GM19239 (cell line): ENCODE measurements at places on chromosomes 6 and 20.

DNA sequence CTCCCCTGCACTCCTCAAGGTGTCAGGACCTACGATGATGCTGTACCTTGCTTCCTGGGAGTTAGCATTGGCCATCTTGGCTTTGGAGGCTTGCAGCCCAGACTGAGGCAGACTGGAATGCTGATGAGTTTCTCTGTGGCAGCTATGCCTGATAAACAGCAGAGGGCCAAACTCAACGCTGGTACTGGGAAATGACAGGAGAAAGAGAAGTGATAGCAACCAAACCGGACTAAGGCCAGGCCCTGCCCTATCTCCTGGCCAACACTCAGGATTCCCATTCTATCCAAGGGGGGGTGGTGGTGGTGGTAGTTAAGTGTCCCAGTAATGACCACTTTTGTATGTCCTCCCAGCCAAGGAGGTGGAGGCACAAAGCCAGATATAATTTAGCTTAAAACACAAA is 90.0 kb upstream of the DTNBP1 start:
- no peak for DNase-seq

DNA sequence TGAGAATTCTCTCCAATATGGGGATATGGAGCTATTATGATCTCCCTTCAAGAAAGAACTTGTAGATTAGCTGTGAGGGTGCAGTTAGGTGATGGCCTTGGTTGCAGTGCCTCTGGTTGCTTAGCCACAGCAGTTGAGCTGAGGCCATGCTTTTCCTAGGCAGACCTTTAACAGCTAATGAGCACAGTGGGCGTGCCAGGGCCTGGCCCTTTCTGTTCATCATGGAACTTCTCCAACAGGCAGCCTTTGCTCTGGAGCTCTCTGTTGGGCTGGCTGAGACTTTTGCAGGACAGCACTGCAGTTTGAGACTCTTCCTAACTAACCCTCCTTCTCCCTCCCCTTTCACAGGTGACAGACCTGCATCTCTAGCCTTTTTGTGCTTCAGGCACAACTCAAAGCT is 39.7 kb upstream of the TMEM170B start:
- no peak for DNase-seq

DNA sequence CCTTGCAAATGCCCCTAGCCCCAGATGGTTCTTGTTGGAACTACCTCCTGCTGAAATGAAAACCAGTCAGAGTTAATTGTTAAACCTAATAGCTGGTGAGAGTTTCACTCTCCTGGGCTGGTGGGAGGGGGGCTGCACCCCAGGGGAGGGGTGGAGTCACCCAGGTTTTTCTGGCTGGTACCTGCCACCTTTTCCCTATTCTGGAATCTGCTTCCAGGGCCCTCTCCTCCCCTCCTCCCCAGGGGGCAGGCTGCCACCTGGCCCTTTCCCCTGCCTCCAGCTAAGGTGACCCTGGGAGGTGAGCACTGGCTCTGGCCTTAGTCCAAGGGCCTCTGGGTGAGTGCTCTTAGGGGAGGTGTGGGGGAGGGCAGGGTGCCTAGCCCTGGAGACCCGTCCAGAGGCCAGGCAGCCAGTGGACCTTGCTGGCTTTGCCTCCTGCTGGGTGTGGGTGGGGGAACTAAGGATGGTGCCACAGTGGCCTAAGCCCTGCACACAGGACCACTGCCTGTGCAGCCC is 48.8 kb upstream of the EPB41L1 start:
- no peak for DNase-seq

DNA sequence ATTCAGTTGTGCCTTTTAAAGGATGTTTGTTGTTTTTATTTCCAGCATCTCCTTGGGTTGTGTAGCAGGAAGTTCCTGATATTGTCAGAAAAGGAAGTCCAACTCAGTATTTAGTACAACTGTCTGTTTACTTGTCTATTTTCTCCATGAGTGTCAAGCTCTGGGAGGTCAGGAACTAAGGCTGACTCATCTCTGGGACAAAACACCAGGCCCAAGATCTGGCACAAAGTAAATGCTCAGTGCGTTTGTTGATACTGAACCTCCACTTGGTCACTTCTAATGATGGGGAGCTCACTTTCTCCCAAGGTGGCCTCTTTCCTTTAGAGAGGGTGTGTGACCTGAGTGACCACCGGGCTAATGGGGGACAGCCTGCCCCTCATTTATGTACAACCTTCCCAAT is 12.6 kb upstream of the PIGU start:
- DNase-seq, result no peak

- no peak for DNase-seq
Measured at GRCh38 chr6:120965814-120966213, 368.5 kb downstream of the TBC1D32 start.

DNA sequence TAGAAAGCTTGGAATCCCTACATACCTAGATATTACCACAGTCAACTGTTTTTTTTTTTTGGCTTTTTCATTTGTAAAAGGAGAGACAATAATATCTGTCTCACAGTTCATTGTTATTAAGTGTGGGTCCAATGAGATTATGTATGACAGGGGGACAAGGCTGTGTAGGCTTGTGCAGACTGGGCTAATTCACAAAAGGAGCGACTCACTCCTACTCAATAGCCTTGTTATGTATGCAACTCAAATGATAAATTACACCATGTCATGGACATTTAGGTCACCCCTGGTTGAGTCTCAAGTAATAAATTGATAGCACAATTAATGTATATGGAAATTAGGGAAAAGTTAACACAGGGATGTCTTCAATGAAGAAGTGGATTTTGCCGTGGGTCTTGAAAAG is 208.2 kb upstream of the MAP3K7 start:
- DNase-seq, result no peak

DNA sequence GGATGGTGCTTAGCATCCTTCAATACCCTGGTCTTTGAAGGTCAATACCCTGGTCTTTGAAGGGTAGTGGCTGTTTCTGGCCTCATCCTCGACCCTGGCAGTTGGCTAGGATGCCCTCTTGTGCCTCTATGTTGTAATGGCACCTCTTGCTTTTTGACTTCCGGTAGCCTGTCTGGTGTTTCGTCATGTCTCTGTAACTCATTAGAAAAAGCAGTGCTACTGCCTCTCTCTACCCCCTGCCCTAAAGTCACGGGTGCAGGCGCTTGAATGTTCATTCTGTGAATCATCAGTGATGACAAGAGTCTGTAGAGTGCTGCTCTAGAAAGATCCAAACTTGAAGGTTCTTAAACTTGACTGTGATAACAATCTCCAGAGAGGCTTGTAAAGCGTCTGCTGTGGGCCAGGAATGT is 28.3 kb downstream of the RSPO4 start:
- DNase-seq, result peak; percentile 64

- no peak for DNase-seq
Measured at GRCh38 chr6:4598384-4598995, 177.7 kb upstream of the CDYL start.

GRCh38 chr6:123509112-123509511 is 127.6 kb downstream of the TRDN start:
- DNase-seq, result no peak

DNA sequence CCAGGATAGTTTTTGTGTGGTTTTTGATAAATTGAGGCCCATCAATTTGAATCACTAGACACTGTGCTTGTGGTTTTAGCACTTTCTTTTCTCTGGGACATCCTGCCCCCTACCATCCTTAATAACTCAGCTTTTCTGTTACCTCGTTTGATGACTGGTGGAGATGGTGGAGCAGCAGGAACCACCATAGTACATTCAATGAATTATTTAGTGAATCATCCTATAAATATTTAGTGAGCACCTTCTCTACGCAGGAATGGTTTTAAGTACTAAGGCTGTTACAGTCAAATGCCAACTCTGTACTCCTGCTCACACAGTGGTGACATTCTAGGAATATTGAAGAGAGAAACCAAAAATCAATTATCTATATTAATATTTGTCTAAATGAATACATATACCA is 585.2 kb downstream of the HAO1 start:
- no peak for DNase-seq

GRCh38 chr20:46359233-46359751 is 47.1 kb downstream of the ELMO2 start:
- peak; percentile 33 for DNase-seq

- no peak for DNase-seq
Measured at GRCh38 chr20:14889496-14890255, 552.3 kb upstream of the FLRT3 start.

- no peak for DNase-seq
Measured at GRCh38 chr6:74892091-74892490, 313.8 kb downstream of the COL12A1 start.
